RCC 7860 (cell line): ENCODE measurements at places on chromosomes 6 and 20.

DNA sequence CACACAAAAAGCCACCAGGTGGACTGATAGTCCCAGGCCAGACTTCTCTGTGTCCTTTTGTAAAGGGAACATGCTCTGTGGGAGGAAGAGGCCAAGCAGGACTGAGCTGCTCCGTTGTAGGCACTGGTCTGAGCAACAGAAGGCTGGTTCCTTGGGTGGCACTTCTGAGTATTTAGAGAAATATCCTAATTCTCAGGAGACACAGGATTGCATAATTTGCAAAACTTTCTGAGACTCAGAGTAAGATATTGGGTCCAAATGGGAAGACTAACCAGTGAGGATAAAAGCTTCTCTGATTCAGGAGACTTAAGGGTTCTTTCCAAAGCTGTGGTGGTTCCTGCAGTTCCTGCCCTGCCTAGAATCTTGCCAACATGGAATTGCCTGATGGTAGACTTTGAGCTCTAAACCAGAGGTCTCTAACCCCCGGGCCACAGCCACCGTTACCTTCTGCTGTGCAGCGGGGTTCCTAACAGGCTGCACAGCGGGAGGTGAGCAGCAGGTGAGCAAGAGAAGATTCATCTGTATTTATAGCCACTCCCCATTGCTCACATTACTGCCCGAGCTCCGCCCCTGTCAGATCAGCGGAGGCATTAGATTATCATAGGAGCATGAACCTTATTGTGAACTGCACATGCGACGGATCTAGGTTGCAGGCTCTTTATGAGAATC is 107.0 kb downstream of the OLIG3 start:
- no peak for DNase-seq

DNA sequence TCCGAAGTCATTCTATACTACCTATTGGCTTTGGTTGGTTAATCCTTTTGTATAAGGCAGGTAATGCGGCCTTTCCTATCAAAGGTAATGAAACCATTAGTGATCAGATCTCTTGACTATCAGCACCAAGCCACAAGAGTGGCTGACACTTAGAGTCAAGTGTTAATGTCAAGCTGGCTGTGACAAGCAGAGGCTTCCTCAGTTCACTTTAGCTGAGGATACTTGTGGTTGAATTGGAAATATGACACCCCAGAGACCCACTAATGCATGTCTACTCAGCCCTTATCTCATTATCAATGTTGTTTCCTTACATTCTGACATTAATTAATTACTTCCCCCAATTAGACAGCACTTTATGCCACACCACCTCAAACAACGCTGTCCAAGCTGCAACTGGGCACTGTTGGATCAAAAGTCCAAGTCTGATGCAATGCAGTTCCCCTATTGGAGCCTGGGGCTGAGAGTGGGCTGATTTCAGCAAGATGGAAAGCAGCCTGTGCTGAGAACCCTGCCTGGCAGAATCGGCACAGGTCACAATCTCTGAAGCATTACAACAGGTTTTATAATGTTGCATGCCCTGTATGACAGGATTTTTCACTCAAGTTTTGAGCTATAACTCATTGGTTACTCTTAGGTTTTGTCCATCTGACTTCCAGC is 273.5 kb downstream of the COL12A1 start:
- no peak for DNase-seq

DNA sequence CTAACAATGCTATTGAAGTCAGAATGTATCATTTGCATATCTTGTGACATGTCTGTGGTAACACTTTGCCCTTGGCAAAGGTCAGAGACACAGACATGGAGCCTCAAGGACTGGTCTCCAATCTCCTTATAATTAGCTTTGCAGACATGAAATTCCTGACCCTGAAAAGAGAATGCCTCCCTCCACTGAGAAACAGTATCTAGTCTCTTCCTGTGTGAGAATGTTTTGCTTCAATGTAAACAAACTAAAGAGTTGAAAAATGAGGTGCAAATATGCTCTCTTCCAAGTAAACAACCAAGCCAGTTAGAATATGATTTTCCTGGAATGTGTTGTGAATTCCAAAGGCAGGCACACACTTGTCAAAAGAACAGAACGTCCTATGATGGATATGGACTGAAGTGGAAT is 407.1 kb upstream of the MARCKS start:
- no peak for DNase-seq

DNA sequence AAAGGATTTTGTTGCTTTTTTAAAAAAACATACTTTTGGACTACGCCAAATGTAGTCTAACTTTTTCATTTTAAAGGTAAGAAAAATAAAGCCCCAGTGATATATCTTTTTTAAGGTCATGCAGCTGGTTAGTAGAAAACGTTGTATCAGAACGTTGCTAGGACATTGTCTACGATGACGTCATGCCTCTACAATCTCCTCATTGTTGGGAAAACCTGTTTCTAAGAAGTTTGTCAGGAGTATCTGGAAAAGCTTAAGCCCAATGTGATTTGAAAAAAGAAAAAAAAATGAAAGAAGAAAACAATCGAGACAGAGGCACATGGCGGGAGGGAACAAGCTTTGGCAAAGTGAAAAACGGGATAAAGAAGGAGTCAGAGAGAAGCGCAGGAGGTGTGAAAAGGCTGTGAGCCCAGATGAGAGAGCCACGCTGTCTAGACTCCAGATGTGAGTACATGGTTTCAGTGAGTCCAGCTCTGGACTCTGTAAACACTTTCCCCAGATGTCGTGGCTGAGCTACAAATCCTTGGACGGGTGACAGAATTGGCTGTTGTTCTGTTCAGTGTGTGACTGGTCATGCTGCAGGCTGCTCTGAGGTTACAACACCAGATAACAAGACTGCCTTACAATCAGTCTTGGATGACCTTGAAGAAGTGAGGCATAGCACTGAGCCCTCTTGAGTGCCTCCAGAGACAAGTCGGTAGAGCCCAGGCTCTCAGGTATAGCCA is 656.7 kb upstream of the ID4 start:
- no peak for DNase-seq

- DNase-seq: no peak
Observed at GRCh38 chr6:166938704-166939103, 17.6 kb downstream of the RNASET2 start.

DNA sequence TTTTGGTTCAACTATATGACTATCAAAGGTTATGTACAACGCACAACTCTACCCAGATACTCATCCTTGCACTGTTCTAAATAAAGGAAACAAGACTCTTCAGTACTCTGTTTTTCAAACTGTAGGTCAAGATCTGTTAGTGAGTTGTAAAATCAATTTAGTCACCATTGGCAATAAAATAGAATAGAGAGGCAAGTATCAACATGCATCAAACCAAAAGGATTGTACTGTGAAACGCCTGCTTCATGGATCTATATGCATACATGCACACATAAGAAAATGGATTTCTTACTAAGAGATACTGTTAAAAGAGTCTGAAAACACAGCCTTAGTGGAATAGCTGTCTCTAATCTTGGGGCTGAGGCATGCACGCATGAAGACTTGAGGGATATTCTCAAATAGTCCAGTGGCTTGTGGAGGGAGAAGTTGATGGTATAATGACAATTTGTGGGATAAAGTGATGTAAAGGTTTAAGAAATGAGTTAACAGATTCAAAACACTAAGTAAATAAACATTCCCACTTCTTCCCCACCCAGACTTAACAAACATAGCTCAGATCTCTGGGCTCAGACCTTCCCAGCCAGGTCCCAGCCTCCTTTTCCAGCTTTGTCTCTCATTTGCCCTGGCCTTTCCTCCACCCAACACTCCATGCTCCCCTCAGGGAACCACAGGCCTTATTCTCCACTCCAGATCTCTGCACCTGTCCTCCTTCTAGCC is 10.7 kb upstream of the LZTS3 start:
- DNase-seq: no peak

DNA sequence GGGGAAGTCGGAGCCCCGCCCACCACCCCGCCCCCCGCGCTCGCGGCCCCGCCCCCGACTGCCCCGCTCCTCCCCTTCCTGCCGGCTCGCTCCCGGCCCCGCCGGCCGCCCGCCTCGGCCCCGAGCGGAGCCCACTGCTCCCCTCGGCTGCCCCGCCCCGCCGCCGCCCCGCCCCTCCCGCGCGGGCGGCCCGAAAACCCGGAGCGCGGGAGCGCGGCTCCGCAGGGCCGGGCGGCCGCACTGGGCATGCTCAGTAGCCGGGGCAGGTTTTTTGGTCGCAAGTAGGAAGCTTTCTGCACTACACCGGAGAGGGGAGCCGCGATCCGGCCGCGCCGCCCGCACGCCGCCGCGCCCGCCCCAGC is at the start of gene CDYL:
CDYL (plus strand) TSS at position 274 of the 362 bp plus-strand sequence. CDS start 380 bp downstream, outside the sequence.
- peak; percentile 59 for DNase-seq

DNA sequence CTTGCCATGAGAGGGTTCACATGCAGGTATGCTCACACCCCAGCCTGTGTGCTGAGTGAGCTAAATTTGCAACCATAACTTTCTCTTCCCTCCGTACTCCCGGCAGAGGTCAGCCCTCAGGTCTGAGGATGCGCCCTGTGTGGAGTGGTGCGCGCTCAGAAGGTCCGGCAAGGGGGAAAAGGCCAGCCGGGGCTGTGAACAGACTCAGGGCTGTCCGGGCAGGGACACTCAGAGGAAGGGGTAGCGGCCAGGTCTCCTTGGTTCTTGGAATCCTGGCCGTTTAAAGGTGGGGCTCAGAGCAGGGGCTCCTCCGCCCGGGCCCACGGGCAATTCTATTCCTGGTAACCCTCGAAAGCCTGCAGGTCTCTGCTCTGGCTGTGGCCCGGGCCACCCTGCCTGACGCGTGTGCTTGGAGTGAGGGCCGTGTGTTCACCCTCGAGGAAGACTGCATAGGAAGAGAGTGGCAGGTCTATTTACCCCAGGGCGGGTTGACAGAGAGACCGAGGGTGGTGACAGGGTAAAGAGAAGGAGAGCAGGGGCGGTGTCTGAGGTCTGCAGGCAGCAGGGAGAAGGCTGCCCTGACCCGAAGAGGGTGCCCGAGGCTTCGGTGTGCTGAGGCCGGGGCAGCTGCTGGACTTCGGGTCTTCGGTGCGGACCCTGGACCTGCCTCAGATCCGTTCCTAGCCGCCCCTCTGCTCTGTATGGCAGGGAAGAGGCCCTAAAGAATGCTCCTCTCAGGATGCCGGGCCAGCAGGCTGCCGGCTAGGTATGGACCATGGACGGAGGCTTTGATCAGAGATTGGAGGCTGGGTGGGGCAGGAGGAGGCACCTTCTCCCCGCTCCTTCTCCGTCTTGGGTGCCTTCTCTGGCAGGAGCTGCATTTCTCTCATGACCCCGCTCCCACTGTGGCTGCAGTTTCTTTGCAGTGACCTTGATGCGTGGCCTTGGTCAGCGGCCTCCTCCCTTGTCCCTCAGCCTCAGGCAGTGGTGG is 131.1 kb upstream of the ARMC2 start:
- DNase-seq: no peak

DNA sequence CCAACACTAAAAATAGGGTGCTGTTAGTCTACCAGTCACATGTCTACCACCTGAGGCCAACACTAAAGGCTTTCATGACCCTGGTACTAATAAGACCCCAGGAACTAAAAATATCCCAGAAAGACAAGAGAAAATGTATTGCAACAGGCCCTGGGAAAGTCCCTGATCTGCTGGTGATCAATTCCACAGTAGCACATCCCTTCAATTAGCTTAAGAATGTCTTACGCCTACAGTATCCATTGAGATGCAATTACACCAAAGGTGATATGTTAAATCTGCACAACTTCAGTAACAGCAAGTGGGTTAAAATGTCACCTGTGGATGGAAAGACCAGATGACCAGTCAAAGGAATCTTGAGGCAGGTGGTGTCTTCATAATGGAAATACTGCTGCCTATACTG is 3.1 kb downstream of the SEMG1 start:
- no peak for DNase-seq

DNA sequence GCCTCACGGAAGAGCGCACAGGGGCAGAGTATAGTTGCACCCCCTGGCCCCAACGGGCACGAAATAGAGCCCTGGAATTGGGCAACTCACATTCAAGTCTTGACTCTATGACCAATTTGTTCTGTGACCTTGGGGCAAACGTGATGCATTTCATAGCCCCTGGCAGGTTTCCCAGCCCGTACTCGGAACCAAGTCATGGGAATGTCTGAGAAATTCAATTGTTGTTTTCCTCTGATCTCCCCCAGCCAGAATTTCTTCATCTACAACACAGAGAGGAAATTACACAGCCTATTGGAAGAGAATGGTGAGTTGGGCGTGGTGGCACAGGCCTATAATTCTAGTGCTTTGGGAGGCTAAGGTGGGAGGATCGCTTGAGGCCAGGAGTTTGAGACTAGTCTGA is 322.3 kb upstream of the SULF2 start:
- no peak for DNase-seq

DNA sequence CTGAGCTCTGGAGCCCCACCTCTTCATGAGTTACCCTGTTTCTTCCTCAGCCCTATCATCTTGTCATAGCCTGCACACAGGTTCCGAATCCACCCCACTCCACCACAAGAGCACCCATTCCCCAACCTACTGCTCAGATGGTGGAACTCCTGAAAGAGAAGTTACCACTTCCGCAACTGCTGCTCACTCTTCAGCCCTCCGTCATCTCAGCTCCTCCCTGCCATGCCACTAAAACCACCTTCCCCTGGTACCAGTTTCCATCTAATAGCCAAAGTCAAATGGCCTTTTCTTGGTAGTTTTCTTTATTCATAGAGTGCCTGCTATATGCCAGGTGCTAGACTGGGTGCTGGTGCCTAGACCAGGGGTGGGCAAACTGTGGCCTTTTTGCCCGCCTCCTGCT is 3.9 kb downstream of the RAB22A start:
- DNase-seq: no peak

DNA sequence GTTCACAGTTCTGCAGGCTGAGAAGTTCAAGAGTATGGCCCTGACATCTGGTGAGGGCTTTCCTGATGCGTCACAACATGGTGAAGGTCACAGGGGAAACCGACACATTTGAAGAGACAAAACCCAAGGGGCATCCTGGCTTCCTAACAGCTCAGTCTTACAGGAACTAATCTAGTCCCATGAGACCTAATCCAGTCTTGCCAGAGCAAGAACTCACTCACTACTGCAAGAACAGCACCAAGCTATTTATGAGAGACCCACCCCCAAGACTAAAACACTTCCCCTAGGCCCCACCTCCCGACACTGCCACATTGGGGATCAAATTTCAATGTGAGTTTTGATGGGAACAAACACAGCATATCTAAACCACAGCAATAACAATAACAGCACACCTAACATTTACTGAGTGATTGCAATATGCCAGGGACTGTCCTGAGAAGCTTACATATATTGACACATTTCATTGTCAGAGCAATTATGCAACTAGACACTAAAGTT is 46.6 kb downstream of the TPBG start:
- no peak for DNase-seq

DNA sequence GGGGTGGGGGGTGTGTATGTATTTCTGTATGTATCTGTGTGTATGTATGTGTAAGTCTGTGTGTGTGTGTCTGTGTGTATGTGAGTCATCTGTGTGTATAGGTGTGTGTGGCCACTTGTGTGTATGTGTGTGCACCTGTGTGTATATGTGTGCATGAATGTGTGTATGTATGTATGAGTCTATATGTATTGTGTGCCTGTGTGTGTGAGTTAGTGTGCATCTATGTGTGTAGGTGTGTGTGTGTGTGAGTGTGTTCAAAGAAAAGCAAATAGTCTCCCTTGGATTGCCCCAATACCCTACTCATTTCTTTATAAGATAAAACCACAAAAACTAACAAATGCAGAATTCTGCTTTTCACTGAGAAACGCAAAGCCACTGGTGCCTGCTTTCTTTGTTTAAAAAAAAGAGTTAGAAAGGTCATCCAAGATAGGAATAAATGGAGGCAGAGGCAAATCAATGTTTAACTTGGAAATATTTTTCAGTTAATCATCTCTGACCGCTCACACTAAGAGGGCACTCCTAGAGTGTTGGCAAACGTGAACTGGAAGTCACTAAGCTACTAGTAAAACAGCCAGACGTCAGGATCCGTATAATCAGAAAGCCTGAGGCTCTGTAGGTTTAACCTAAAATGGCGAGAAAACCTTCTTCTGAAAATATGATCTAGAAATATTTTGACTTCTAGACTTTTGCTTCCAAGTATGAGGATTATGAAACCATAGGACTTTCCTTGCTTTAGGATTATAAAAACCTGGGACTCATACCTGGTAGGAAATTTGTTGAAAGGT is 37.4 kb upstream of the JAG1 start:
- peak; percentile 76 for DNase-seq
